LNCaP clone FGC (cell line): ENCODE measurements at places on chromosomes 1 and 21.

GRCh38 chr1:85584264-85584781 lies 3.8 kb downstream of the CCN1 start:
- DNase-seq = no peak

DNA sequence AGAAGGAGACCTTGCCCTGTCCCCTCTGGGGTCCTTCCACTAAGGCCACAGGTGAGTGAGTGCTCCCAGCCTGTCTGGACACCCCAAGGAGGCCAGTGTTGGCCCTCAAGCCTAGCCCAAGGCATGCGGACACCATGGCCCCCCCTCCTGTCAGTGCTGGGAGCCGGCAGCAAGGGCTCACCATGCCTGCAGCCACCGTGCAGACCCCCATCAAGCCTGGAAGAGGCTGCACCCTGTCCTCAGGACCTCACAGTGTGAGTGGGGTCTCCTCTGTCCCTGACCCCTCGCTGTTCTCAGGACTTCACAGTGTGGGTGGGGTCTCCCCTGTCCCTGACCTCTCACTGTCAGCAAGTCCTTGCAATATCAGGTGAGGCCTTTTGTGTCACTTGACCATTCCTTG lies 33.2 kb upstream of the PRSS38 start:
- DNase-seq = no peak

DNA sequence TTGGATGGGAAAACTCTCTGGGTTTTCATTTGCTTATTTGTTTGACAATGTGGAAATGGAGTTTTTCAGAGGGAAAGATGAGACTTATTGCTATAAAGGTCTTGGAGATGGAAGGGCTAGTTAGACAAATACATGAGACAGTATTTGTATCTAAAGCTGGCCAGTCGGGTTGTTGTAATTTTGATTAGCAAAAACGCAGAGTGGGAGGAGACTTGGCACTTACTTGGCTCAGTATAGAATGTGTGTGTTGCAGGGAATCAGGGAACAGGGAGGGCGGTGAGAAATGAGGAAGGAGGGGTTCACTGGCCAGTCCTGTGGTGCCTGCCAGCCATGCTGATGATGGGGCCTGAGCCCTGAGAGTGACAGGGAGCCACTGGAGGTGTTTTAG lies 6.0 kb upstream of the FOXE3 start:
- DNase-seq = no peak

DNA sequence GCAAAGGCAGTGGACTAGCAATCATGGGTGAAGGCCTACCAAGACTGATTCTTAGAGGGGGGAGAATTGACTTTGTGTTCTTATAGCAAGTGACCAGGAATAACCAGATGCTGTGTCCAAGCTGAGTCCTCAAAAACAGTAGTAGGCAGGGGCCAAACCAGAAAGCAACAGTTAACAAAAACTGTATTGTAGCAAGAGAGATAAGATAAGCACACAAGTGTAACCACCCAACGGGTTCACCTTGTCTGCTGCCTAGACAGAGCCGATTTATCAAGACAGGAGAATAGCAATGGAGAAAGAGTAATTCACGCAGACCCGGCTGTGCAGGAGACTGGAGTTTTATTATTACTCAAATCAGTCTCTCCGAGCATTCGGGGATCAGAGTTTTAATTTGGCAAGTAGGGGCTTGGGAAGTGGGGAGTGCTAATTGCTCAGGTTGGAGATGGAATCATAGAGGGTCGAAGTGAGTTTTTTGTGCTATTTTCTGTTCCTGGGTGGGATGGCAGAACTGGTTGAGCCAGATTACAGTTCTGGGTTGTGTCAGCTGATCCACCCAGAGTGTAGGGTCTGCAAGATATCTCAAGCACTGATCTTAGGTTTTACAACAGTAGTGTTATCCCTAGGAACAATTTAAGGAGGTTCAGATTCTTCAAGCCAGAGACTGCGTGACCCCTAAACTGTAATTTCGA lies 8.3 kb upstream of the CSRP1 start:
- DNase-seq = no peak

DNA sequence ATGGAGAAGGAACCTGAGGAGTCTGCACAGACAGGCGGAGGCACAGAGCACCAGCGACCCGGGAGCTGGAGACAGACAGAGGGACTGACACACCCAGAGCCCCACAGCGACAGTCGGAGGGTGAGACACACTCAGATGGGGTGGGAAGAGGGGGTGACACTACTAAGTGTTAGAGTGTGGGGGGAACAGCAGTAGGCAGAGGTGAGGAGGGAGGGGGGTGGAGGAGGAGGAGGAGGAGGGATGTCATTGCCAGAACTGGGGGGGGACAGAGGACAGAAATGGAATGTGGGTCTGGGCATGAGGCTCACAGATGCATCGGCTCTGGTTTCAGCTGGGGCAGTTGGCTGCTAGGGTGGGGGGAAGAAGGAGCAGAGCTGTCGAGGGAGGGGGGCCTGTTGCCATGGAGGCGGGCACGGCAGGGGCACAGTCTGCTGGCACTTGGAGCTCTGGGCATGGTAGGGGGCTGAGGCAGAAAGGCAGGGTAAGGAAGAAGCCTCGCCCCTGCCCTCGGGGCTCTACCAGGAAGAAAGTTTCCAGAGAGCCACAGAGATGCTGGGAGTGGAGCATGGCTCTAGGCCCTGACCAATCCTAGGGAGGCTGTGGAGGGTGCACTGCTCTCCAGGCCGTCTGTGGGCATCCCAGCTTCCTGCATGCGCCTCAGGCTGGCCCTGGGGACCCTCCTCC lies 37.3 kb downstream of the AHDC1 start:
- DNase-seq = no peak

- no peak for DNase-seq
These were observed 10.3 kb downstream of the CHAF1B start for GRCh38 chr21:36395353-36396111.

- DNase-seq = peak; percentile 13
These were observed 69.9 kb upstream of the ADAMTS5 start for GRCh38 chr21:27036736-27037301.
